ENCODE measurements at places on chromosomes 6 and 20. TPM values are rescaled to one million over a fixed set of nuclear protein-coding genes. Genes with fewer than 3 reads are reported as not detected.

EPPIN gene
- not detected for total RNA-seq

EDN3 gene
- 1.5 TPM for total RNA-seq

GRCh38 chr6:118295336-118295735 lies 252.8 kb upstream of the PLN start:
- H3K27ac ChIP-seq: no peak overlapping the region
- no peak for DNase-seq
- H3K27me3 ChIP-seq: no peaks in the 10 kb centered on the region
- no peak overlapping the region for H3K4me3 ChIP-seq
- no peaks in the 10 kb centered on the region for H3K36me3 ChIP-seq

DNA sequence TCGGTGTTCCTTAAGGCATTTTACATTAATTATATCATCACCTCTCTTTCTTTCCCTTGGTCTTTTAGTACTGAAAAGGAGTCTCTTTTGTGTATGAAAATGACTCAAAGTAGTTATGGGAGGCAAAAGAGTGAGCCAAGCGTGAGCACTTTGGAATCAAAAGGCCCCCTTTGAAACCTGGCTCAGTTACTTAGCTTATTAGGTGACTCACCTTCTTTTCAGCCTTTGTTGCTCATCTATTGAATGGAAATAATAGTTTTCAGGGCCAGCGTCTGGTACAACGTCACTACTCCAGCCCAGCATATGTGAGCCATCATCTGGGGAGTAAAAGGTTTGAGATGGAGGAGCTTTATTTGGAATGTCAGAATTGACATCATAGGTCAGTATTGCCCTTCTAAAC lies 147.4 kb upstream of the SCGN start:
- no peak overlapping the region for H3K4me3 ChIP-seq
- no peak for DNase-seq
- no peaks in the 10 kb centered on the region for H3K27me3 ChIP-seq
- H3K4me1 ChIP-seq: no peaks in the 10 kb centered on the region

DNA sequence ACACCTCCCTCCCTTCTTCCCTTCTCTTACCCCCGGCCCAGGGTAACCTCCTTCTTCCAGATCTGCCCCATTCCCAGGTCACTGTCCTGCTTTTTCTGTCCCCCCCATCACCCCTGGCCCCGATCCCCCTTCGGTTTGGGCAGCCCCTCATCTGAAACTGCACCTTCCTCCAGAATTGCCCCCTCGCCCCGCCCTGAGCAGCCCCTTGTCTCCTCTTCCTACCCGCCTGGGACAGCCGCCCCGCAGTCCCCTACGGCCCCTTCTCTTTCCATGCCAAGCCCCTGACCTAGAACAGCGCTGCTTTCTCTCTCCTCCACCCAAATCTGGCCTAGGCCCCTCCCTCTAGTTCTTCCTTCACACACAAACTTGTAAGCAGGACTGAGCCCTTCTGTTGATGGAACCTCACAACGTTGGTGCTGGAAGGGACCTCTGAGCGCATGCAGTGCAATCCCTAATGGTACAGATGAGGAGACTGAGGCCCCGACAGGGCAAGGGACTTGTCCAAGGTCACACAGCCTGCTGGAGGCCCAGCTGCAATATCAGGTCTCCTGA lies 630 bp downstream of the PPP2R5D start:
- no peak for DNase-seq
- no peaks in the 10 kb centered on the region for H3K27me3 ChIP-seq
- H3K36me3 ChIP-seq: peaks cover 11% of the 10 kb centered on the region
- H3K27ac ChIP-seq: peak overlapping the region; percentile 83

DNA sequence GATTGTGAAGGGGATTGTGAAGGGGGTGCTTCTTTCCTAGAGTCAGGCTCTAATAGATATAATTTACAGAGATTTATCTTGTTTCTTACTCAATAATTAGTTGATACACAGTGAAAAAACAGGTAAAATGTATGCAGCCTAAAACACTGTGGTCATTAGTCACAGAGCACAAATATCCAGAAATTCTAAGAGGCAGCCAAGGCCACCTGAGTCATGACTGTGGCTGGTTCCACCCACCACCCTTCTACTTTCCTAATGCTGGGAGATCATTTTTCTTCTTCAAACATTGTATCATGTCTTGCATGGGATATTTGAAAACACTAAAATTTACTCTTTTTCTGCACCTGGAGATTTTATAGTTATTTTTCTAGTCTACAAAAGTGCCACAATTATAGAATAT lies 181.6 kb downstream of the OTOR start:
- no peak overlapping the region for H3K27ac ChIP-seq
- H3K36me3 ChIP-seq: no peaks in the 10 kb centered on the region
- H3K4me3 ChIP-seq: no peak overlapping the region
- DNase-seq: no peak
- no peaks in the 10 kb centered on the region for H3K4me1 ChIP-seq

GRCh38 chr6:5278047-5278446 lies 16.7 kb downstream of the FARS2 start:
- H3K4me3 ChIP-seq: no peak overlapping the region
- H3K27me3 ChIP-seq: no peaks in the 10 kb centered on the region
- no peak overlapping the region for H3K27ac ChIP-seq
- H3K36me3 ChIP-seq: no peaks in the 10 kb centered on the region
- no peak for DNase-seq

- H3K27me3 ChIP-seq: no peaks in the 10 kb centered on the region
- H3K4me1 ChIP-seq: no peaks in the 10 kb centered on the region
- no peak for DNase-seq
- no peak overlapping the region for H3K4me3 ChIP-seq
Observed at GRCh38 chr6:101000341-101000740, 119.2 kb upstream of the ASCC3 start.

- DNase-seq: no peak
- no peaks in the 10 kb centered on the region for H3K36me3 ChIP-seq
- H3K27me3 ChIP-seq: no peaks in the 10 kb centered on the region
- peaks cover 20% of the 10 kb centered on the region for H3K4me1 ChIP-seq
- no peak overlapping the region for H3K27ac ChIP-seq
Observed at GRCh38 chr20:53159160-53159559, 187.0 kb downstream of the TSHZ2 start.

DNA sequence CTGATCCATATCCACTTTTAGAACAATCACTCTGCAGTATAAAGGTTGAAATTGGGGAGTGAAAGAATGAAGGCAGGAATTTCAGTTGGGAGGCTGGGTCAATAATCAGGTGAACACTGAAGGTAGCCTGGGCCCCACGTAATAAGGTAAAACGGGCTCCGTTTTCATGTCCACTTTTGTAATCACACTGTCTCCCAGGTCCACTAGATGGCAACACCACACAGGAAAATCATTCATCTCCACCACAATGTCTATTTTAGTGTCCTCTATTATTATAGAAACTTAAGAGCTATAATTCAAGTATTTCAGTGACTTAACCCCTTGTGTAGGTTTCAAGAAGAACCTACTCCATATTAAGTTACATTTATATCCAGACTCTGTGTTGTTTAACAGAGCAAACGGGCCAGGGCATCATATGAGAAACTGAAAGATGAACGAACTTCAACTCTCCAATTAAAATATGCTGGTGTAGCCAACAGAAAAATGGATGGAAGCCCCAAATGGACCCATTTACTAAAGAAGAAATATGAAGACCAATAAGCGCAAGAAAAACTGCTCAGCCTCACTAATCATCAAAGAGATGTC lies 45.9 kb upstream of the MC3R start:
- H3K27me3 ChIP-seq: peaks cover 4% of the 10 kb centered on the region
- H3K27ac ChIP-seq: no peak overlapping the region
- no peak for DNase-seq
- no peak overlapping the region for H3K4me3 ChIP-seq
- H3K4me1 ChIP-seq: peaks cover 2% of the 10 kb centered on the region

DNA sequence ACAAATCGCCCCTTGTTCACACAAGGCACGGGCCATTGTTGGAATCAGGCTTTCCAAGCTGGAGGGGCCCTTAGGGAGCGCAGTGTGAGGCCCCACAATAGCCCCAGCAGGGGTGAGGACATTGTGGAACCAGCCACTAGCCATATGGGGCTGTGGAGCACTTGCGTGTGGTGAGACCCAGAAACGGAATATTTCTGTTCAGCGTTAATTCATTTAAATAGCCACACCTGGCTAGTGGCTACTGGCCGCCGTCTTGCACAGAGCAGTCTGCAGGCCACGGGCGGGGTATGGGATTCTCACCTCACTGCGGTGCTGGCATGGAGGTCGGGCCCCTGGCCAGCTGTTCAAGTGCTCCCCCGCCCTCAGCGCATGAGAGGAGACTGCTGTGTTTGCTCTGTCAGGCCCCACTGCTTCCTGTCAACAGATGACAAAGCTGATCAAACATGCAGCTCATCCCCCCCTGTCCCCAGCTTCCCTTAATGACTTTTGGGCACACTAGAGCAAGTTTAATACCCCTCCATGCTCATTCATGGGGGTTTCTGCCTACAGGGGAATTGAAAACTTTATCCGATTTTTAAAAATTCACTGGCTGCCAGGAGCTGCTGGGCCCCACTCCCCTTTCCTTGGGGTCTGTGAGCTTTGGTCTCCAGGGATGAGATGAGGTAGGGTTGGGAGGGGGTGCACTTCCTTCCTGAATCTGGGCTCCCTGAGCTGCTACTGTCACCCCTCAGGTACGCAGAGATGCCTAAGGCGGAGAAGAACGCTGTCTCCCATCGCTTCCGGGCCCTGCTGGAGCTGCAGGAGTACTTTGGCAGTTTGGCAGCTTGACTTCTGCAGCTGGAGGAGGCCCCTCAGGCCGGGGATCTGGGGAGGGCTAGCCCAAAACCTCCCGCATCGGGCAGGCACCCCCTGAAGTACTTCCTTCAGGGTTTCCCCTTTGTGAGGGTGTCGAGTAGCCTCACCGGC lies 13.6 kb downstream of the ITPA start:
- H3K4me3 ChIP-seq: no peak overlapping the region
- no peaks in the 10 kb centered on the region for H3K27me3 ChIP-seq
- H3K27ac ChIP-seq: no peak overlapping the region
- no peak for DNase-seq

DNA sequence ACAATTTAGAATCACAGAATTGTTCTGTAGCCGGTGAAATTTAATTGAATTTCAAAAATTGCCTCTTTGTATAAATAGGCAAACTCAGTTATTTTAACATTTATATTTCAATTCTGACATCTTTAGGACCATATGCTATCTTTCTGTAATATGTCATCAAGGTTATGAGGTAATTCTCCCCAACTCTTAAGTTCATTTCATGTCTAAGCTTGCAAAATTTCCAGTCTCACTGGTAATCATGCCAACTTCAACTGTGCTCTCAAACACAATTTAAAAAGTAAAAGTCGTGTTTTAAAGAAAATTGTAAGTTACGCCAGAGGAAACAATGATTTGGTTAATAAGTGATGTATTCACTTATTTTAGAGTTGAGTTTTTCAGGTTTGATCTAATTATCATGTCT lies 1.4 kb downstream of the NCOA7 start:
- peak overlapping the region; percentile 99 for H3K27ac ChIP-seq
- H3K36me3 ChIP-seq: no peaks in the 10 kb centered on the region
- no peak for DNase-seq
- H3K27me3 ChIP-seq: no peaks in the 10 kb centered on the region

GRCh38 chr20:57818418-57819181 lies 108.8 kb upstream of the PMEPA1 start:
- H3K36me3 ChIP-seq: no peaks in the 10 kb centered on the region
- peaks cover 13% of the 10 kb centered on the region for H3K27me3 ChIP-seq
- DNase-seq: no peak
- H3K27ac ChIP-seq: no peak overlapping the region
- peaks cover 5% of the 10 kb centered on the region for H3K4me1 ChIP-seq
- H3K4me3 ChIP-seq: no peak overlapping the region
